Aortic smooth muscle cell (primary cell): ENCODE measurements at places on chromosomes 3 and 15. TPM values are rescaled to one million over a fixed set of nuclear protein-coding genes. Genes with fewer than 3 reads are reported as not detected.

Gene IQCH
- total RNA-seq, result 3.0 and 5.7 TPM in 2 replicates

Gene SKOR1
- under 0.01 and 0.19 TPM in 2 replicates for total RNA-seq

Gene CCDC9B
- 102 and 109 TPM in 2 replicates for total RNA-seq

Gene FAM219B
- total RNA-seq, result 38.2 and 38.7 TPM in 2 replicates

Gene GPR15
- total RNA-seq, result not detected in 2 replicates

Gene ADAMTS7
- 8.7 and 24.1 TPM in 2 replicates for total RNA-seq

Gene CHRNA3
- 0.13 TPM in 1 of 2 replicates, not detected in the other for total RNA-seq

Gene GOLGA6B
- total RNA-seq, result not detected in 2 replicates

Gene CP
- 17.2 and 63.3 TPM in 2 replicates for total RNA-seq

Gene TGM5
- not detected in 2 replicates for total RNA-seq

Gene CYP8B1
- total RNA-seq, result not detected in 2 replicates

Gene BSN
- total RNA-seq, result under 0.01 and 0.06 TPM in 2 replicates

Gene LTF
- total RNA-seq, result not detected in 2 replicates

Gene ILDR1
- not detected in 2 replicates for total RNA-seq
